ENCODE measurements at places on chromosomes 1 and 21.

GRCh38 chr1:19683351-19683750 is 18.7 kb downstream of the HTR6 start:
- DNase-seq: no peak

GRCh38 chr1:38559446-38560165 is 300.0 kb downstream of the RRAGC start:
- peak; percentile 83 for DNase-seq

DNA sequence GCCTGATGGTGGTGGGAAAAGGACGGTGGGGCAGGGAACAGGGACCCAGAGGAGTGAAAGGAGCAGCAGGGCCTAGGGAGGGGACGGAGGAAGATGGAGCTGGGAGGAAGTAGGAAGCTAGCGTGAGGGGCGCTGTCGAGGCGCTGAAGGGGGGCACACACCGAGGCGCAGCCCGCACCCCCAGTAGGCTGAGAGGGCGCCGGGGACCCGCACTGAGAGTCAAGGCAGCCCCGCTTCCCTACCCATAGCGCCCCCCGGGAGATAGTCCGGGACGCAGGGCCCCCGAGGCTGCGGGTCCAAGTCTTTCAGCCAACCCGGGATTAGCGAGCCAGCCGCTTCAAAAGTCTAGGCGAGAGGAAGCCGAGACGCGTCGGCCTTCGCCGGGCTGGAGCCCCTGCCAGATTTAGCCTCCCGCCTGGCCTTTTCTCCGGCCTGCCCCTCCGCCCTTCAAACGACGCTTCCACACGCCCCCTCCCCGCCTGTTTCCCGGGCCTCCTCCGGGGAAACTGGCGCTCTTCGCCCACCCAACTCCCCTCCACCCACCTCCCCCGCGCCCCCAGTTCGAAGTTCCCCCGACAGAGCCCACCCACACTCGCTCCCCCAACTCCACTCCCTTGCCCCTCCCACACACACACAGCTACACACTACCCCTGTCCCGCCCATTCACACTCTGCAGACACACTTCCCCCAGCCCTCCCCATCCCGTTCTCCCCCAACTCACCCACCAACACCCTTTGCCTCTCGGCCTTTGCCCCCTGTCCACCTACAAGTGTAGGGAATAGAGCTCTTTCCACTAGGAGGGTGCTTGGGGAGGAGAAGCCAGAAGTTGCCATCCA is 7.8 kb upstream of the PROX1 start:
- no peak for DNase-seq

GRCh38 chr1:46168477-46168876 is 6.4 kb upstream of the TSPAN1 start:
- DNase-seq: no peak

DNA sequence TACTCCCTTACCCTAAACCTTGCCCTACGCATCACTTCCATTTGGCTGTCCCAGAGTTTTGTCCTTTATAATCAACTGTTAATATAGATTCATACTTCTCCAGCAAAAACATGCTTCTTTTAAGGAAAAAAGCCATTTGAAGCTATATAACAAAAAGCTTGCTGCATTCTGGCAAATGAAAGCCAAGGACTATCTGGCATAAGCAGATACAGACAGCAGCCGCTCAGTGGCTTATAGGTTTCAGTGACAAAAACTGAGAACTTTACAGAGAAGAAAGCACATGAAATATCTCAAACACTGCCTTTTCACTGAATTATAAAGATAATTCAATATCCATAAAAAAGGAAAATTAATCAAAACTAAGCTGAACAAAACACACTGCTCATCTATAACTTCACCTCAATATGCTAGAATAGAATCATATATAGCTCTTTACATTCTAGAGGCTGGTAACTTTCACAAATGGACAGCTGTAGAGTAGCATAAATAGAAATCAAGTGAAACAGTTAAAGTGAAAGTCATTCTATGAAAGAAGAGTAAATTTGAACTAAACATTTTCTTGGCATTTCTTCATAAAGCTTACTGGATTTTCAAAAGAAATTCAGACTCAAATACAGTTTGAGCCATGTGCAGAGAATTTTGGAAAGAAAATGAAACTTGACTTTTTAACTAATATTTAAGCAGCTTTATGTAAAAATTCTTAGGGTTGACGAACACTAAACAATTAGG is 19.6 kb downstream of the CDC42BPA start:
- DNase-seq: no peak

- DNase-seq: no peak
Measured at GRCh38 chr1:26191739-26192138, 1.3 kb downstream of the CATSPER4 start.

Measured in stimulated activated CD4-positive, alpha-beta T cell treated with anti-CD3 and anti-CD28 coated beads, Interleukin-1b, Interleukin-23, amount 100 ng/mL, for 48 hours (primary cell).